Activated naive CD4-positive, alpha-beta T cell (primary cell): ENCODE measurements at places on chromosomes 3 and 15.

GRCh38 chr3:47892286-47893040 lies 89.5 kb downstream of the DHX30 start:
- no peak for DNase-seq

GRCh38 chr15:76368122-76368621 lies 31.6 kb downstream of the ISL2 start:
- no peak for DNase-seq

GRCh38 chr15:29917600-29918597 lies 95.6 kb upstream of the TJP1 start:
- no peak for DNase-seq

GRCh38 chr15:39139431-39140059 lies 441.3 kb upstream of the THBS1 start:
- no peak for DNase-seq

- DNase-seq: no peak
Measured at GRCh38 chr3:23459889-23460546, 256.9 kb downstream of the UBE2E2 start.

- no peak for DNase-seq
Measured at GRCh38 chr15:67755264-67755663, 70.0 kb upstream of the SKOR1 start.

DNA sequence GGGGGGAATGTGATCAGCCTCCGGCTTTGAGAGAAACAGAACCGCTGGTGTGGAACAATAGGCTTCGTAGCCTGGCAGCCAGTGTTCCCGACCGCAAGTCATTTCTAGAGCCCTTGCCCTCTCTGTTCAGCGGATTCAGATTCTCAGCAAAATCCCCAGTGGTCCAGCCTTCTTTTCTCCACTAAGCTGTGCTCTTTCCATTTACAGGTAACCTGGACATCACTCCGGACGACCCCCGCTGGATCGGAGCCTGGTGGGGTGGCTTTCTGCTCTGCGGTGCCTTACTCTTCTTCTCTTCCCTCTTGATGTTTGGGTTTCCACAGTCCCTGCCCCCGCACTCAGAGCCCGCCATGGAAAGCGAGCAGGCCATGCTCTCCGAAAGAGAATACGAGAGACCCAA lies 250.6 kb downstream of the SLCO3A1 start:
- no peak for DNase-seq

DNA sequence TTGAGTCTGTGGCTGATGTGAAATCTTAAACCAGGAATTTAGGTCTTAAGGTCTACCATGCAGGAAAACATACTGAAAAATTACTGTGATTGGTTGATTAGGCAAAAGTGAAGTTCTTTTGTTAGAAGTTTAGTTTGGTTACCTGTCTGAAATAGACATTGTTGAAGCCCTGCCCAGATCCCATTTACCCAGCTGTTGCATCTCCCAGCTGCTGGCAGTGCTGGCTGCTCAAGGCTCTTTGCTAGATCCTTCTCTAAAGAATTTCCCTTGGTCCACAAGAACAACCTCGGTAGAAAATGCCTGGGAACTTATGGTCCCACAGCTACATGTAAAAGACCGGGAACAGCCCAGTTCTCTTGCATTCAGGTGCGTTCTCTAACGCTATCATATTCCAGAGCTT lies 137.3 kb downstream of the EDEM1 start:
- no peak for DNase-seq

- no peak for DNase-seq
Measured at GRCh38 chr15:63815796-63816533, 17.8 kb downstream of the HERC1 start.

DNA sequence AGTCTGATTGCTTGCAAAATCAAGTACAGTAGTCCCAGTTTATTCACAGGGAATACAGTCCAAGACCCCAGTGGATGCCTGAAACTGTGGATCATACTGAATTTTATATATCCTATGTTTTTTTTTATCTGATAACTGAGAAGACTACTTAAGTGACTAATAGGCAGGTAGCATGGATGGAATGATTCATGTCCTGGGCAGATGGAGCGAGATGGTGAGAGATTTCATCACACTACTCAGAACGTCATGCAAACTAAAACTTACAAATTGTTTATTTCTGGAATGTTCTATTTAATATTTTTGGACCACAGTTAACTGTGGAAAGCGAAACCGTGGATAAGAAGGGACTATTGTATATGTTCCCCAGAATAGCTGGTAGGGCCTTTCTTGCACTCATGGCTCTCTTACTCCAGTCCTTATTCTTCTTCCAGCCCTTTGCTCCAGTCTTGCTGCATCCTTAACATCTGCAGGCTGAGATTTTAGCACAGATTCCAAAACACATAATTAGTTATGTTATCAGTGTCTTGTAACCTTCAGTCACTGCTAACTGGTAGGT lies 290.0 kb downstream of the ADAMTSL3 start:
- DNase-seq: no peak

DNA sequence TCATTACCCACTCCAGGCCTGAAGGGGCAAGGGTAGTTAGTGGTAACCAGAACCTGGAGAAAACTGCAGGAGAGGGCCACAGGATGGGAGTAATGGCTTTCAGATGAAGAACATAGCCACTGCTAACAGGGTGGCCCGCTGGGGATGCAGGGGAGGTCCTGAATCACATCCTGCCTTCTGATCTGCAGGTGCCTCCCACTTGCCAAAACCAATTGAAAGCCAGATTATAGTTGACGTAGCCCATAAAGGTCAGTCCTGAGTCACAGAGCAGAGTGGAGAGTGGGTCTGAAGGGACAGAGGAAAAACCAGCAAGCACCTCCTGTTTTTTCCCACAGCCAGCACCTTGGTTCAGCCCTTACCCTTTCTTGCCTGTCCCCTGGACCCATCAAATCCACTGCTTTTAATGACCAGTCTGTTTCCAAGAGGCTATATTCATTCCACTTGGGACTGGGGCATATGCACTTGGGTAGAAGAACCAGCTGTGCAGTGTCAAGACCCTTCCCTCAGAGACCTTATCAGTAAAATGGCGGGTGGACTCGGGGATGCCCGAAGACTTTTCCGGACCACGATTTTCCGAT lies 646 bp upstream of the SLC35G2 start:
- DNase-seq: no peak

DNA sequence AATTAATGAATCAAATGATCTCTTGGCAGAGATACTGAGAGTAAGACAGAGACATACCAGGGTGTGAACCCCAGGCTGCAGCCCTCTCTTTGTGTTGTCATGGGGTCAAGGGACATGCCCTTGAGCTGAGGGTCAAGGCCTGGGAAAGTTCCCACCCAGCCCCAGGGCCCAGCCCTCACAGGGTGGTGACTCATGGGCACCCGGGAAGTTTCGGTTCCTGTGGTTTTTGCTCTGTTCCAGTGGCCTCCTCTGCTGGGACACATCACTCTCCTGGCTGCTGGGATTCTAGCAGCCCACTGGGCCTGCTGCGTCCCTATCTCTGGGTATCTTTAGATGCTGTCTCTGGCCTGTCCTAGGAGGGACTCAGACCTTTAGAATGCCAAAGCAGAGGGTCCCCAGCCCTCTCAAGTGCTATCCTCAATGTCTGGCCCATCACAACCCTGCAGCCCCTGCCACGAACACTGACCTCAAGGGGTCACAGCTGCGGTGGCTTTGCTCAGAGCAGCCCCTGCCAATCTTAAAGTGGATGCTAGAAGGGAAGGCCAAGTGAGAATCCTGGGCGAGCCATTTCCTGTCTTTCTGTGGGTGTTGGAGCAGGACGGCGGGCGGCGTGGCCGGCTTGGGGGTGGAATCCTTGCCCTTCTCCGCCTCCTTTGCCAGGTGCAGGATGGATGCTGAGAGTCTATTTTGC lies 148.4 kb upstream of the TLE3 start:
- DNase-seq: no peak

GRCh38 chr15:48607846-48608245 lies 37.7 kb downstream of the FBN1 start:
- no peak for DNase-seq

- no peak for DNase-seq
Measured at GRCh38 chr3:187997490-187997889, 156.5 kb upstream of the LPP start.

- DNase-seq: no peak
Measured at GRCh38 chr3:21835264-21835663, 84.3 kb upstream of the ZNF385D start.

GRCh38 chr3:43212914-43213611 lies 73.3 kb upstream of the SNRK start:
- DNase-seq: no peak

DNA sequence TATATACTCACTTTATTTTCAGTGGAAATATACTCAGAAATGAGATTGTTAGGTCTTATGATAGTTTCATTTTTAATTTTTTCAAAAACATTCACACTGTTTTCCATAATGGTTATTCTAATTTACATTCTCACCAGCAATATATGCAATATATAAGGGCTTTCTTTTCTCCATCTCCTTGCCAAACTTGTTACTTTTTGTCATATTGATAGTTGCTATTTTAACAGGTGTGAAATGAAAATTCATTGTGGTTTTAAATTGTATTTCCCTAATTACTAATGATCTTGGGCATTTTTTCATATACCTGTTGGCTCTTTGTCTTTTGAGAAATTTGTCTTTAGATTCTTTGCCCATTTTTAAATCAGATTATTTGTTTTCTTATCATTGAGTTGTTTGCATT lies 325.2 kb downstream of the DIPK2A start:
- no peak for DNase-seq

DNA sequence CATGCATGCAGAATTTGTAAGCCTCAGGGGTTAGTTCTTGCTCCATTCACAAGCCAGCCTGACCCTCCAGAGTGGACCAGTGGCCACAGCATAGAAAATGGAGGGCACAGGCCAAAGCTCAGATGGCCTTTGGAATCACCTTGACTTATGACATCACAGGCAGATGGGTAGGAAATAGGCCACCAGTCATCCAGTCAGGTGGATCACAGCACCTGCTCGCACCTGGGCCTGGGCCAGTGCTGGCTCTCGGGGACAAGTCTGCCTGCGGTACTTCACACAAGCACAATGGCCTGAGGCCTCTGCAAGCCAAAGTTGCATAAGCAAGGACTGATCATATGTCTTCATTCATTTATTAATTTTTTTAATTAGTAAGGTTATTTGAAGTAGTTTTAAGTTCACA lies 39.3 kb downstream of the PPCDC start:
- DNase-seq: no peak

DNA sequence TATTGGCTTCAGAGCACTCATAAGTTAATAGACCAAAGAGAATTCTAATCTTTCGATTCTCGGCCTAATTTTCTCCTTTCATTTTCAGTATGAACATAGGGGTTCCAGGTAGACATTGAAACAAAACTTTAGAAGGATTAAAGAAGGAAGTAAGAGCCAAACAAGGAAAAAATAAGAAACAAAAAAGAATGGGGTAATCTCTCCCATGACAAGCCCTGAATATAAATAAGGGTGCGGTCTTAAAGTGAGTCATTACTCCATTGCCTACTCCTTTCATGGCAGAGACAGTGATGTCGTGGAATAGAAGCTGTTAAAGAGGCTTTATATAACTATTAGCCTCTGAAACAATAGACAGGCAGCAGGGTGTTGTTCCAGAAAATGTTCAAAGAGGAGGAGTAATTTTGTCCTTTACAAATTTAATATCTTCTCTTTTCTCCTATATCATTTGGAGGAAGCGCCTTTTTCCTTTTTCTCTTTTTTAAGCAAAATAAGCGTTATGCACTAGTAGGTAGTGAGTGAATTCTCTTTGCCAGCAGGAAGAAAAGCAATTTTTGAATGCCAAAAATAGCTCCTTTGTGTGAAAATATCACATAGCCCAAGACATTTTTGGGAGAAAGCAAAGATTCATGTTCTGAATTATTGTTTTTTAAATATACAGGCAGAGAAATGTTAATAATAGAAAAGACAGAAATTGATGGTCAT lies 607.9 kb upstream of the KCNMB2 start:
- no peak for DNase-seq

DNA sequence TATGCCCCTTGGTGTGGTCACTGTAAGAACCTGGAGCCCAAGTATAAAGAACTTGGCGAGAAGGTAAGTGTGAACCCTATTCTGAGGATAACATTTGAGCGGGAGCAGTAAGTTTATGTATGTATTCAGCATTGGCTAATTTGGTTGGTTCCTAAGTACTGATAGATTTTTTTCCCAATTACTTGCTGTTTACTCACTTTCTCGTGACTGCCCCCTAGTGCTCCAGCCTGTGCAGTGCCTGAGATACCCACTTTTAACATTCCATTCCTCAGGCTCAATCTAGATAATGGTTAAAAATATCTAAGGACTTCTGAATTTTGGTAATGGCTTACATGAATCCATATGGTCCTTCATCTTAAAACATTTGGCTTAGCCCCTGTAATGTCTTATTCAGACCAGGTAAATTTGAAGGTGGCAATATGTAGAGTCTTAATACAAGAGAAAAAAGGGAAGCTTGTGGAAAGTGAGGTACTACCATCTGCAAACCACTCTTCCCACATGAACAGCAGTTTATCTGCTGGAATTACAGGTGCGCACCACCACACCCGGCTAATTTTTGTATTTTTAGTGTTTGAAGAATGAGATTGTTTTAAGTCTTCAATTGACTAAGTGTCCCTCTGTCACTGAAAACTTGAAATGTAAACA lies 7.1 kb downstream of the ELL3 start:
- no peak for DNase-seq

- no peak for DNase-seq
Measured at GRCh38 chr3:122907471-122907870, 112.6 kb downstream of the SLC49A4 start.

GRCh38 chr3:113698956-113699355 lies 2.5 kb upstream of the USF3 start:
- no peak for DNase-seq

- no peak for DNase-seq
Measured at GRCh38 chr15:58583171-58583908, 151.5 kb downstream of the LIPC start.

DNA sequence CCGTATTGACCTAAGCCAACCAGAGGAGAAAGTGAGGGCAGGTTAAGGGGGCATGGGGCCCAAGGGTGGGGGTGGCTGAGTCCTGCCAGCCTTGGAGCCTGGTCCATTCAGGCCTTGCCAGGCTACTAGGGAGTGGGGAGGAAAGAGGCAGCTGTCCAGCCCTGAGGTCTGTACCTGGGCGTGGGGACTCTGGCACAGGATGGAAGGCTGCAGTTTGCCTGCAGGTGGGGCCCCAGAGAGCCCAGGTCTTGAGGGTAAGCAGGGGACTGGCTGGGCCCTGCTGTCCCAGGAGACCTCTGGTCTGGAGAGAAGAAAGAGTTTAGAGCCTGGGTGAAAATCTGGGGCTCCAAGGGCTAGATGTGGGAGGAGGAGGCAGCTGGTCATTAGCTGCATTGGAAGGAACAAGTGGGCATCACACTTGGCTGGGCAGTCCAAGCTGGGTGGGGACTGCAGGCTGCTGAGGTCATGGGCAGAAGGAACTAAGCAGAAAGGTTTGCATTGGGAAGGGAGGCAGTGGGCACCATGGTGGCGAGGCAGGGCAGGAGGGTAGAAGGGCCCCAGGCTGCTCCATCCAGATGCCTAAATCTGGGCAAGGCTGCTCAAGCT lies 108.4 kb downstream of the OXNAD1 start:
- no peak for DNase-seq

GRCh38 chr3:172929451-172929850 lies 178.9 kb downstream of the ECT2 start:
- DNase-seq: no peak

GRCh38 chr3:22319446-22319845 lies 568.4 kb upstream of the ZNF385D start:
- no peak for DNase-seq
